ENCODE measurements at places on chromosomes 3 and 15.

- DNase-seq, result no peak
These were observed 16.1 kb downstream of the SLC28A2 start for GRCh38 chr15:45268135-45268534.

DNA sequence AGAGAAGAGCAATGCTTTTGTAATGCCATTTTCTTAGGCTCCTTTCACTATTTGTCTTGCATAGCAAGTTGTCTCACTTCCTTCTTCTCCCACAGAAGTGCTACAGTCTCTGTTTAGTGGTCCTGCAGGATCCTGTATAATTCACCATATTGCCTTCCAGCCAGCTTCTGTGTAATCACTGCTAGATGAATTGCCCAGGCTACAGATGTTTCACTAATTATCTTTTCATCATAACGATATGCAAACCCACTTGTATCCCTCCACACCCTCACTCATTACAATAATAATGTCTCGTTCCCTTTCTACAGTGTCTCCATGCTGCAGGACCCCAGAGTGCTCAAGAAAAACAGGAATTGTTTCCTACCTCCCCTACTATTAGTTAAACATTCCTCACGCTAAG lies 402.9 kb downstream of the TBL1XR1 start:
- no peak for DNase-seq

DNA sequence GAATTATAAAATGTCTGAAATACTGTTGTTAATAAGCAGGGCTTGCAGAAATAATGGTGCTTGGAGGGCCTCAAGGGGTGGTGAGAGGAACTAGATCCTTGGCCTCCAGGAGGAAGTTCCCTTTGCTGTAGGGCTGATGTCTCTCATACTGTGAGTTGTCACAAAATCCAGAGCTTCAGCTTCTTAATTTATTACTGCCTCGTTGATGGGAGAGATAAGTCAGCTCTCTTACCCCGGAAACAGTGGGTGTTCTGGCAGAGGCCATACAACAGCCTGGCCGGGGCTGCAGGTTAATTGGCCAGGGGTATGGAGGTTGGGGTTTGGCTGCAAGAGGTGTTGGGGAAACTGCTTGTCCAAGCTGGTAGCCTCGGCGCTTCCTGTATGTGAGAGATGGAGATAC lies 15.5 kb downstream of the MAPKAPK3 start:
- no peak for DNase-seq

DNA sequence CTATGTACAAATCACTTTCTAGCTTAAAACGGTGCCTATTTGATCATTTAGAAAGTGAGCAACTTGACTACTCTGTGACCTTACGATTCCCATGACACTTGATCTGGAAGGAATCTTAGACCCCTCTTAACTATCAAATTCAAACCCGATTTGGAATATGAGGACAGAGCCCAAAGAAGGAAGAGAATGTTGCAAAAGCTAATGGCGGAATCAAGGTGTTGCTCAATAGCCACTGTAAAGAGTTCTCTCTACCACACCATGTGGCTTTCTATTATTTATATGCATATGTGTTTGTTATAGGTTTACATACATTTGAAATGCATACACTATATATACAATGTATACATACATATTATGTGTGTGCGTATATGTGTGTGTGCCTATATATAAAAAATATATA lies 39.9 kb downstream of the PYDC2 start:
- DNase-seq, result no peak

- DNase-seq, result no peak
These were observed 110.5 kb upstream of the ABHD17C start for GRCh38 chr15:80584561-80584964.

DNA sequence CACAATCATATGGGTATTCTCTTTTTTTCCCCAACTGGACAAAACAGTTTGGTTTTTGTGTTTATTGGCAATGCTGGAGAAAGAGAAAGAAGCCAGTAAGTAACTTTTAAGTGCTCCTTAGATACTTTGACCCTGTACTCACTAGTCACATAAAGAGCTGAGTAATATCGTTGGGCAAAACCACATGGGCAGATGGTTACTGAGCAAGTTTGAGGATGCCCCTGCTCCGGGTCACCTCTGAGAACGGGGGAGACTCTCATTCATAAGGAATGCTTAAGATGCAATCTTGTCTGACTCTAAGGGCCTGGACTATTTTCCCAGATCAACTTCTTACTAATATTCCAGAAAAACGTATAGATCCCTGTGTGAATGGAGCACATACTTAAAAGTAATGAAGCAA lies 106.4 kb upstream of the SLC2A2 start:
- no peak for DNase-seq

DNA sequence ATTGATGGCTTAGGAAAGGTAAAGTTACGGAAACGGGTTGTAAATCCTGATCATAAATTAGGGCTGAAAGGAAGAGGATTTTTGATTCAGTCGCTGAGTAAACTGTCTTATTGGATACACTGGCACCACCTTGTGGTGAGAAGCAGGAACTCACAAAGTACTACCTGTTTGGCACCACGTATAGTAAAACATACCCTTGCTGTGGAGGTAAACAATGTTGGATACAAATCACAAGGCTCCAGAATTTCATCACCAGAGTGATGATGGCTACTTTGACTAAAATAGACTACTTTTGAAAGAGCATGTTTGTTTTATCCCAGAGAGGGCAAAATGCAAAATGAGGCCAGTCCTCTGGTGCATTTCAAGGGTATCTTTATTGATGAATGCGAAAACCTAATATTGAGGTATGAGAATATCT lies 216.9 kb downstream of the IGSF11 start:
- DNase-seq, result peak; percentile 77

- DNase-seq, result no peak
These were observed 106.2 kb downstream of the HERC1 start for GRCh38 chr15:63727542-63727941.

DNA sequence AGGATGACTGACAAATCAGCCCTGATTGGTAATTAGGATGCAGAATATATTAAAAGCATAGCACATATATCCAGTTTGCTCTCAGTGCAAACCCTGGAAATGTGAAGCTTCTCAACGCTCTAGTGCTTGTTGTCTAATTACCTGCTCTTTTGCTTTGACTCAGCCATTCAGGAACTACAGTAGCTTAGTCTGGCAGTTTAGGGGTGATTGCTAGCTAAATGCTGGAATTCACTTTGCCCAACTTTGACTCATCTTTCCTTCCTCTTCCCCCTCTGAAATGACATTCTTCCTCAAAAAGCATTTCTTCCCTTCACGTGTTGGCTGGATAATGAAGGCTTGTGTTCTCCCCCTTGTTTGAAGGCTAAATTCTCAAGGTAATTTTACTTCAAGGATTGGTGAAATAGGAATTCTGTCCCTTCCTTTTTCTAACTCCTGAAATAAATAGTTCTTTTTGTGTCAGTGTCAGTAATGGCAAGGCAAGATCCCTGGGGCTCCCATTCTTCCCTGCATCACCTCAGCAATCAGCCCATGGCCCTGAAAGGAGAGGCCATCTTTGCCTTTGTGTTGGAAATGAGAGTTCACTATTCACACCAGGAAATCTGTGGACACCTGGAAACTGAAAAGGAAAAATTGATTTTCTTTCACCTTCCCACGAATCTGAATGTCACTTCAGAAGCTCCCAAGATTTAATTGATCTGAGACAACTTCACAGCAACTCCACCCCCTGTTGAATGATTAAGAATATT lies 103.6 kb downstream of the ECT2 start:
- DNase-seq, result no peak

- no peak for DNase-seq
These were observed 581.4 kb upstream of the TBL1XR1 start for GRCh38 chr3:177778633-177779032.

Measured in NCI-H1436 (cell line).